Placental epithelial cell (primary cell): ENCODE measurements at places on chromosomes 4 and X. TPM values are rescaled to one million over a fixed set of nuclear protein-coding genes. Genes with fewer than 3 reads are reported as not detected.

Gene KLHL5
- 10.0 and 17.3 TPM in 2 replicates for total RNA-seq

Gene PNMA6F
- total RNA-seq = not detected in 2 replicates

Gene PPARGC1A
- total RNA-seq = under 0.01 and 0.11 TPM in 2 replicates

Gene TLR2
- under 0.01 and 0.22 TPM in 2 replicates for total RNA-seq

Gene S100P
- total RNA-seq = 1.2 TPM in 1 of 2 replicates, not detected in the other

Gene C4orf54
- under 0.01 TPM in 1 of 2 replicates, not detected in the other for total RNA-seq

Gene OPRPN
- not detected in 2 replicates for total RNA-seq

Gene CSAG2
- total RNA-seq = not detected in 2 replicates

Gene MAGEA4
- not detected in 2 replicates for total RNA-seq

Gene HPGD
- not detected in 2 replicates for total RNA-seq

Gene GAGE1
- not detected in 2 replicates for total RNA-seq
